A549 treated with AZD2906 at 1 μM for 4 hours (cell line): ENCODE measurements at places on chromosomes 11 and 22. TPM values are rescaled to one million over a fixed set of nuclear protein-coding genes. Genes with fewer than 3 reads are reported as not detected.

Gene SLC17A6
- total RNA-seq = not detected in 5 replicates

Gene SEPTIN5
- 7.4 to 11.5 TPM (median 10.3 TPM) in 5 replicates for total RNA-seq

Gene LDLRAD3
- 27.4 to 32.4 TPM (median 29.6 TPM) in 5 replicates for total RNA-seq

Gene RBM4
- 127 to 149 TPM (median 132 TPM) in 5 replicates for total RNA-seq

Gene IMMP1L
- 31.9 to 75.7 TPM (median 46.7 TPM) in 5 replicates for total RNA-seq

Gene UBQLNL
- 0.02 TPM in 1 of 5 replicates, not detected in the others for total RNA-seq

Gene OR6A2
- not detected in 5 replicates for total RNA-seq

Gene FJX1
- 29.1 to 41.5 TPM (median 38.6 TPM) in 5 replicates for total RNA-seq

Gene LMO1
- total RNA-seq = 2.7 to 4.0 TPM (median 3.2 TPM) in 5 replicates

Gene CD3G
- total RNA-seq = not detected in 5 replicates
